ENCODE measurements at places on chromosomes 1 and 21.
A peak's percentile ranks its signal among the peaks of the same experiment; 100 is the strongest.

DNA sequence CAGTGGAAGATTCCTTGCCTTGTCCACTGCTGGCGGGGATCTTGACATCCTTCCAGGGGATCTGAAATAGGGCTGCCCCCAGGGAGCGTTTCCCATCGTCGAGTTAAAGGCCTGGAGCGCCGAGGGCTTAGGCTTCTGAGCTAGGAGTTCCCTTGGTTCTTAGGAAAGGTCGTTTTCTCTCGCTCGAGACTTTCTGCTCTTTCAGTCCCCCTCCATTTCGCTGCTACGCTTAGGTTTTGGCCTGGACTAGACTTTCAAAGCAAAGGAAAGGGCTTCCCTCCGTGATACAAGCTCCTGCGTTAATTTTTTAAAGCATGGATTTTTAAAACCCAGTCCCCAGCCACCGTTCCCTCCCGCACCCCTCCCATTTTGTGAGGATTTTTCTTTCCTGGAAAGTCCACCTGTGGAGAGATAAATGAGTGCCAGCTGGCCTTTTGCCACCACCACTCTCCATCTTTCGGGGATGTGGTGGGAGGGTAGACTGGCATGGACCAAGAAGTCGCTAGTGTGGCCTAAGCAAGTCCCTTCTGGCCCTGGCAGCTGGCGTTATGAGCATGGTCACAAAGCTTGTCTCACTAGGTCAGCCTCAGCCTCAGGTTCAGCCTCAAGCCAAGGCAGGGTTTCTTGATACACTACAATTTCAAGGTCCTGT is 9.2 kb downstream of the NR5A2 start:
- no peak overlapping the region for H3K4me3 ChIP-seq
- DNase-seq, result no peak
- peaks cover 11% of the 10 kb centered on the region for H3K4me1 ChIP-seq
- H3K27me3 ChIP-seq, result peaks cover 23% of the 10 kb centered on the region
- H3K36me3 ChIP-seq, result no peaks in the 10 kb centered on the region

DNA sequence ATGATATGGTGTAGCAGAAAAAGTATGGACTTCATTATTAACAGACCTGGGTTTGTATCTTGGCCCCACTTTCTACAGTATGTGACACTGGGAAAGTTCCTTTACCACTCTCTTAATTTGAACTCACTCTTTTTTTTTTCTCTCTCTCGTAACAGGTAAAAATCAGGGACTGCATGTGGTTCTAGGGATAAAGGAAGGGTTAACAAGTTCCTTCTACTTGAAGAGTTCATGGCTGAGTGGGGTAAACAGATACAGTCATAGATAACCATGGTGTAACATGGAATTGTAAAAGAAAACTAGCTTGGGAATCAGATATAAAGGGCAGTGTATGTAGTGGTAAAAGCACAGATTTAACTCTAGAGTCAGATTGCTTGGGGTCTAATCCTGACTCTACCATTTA is 21.2 kb downstream of the ZYG11B start:
- peaks cover 32% of the 10 kb centered on the region for H3K4me1 ChIP-seq
- H3K4me3 ChIP-seq, result no peak overlapping the region
- no peak for DNase-seq

DNA sequence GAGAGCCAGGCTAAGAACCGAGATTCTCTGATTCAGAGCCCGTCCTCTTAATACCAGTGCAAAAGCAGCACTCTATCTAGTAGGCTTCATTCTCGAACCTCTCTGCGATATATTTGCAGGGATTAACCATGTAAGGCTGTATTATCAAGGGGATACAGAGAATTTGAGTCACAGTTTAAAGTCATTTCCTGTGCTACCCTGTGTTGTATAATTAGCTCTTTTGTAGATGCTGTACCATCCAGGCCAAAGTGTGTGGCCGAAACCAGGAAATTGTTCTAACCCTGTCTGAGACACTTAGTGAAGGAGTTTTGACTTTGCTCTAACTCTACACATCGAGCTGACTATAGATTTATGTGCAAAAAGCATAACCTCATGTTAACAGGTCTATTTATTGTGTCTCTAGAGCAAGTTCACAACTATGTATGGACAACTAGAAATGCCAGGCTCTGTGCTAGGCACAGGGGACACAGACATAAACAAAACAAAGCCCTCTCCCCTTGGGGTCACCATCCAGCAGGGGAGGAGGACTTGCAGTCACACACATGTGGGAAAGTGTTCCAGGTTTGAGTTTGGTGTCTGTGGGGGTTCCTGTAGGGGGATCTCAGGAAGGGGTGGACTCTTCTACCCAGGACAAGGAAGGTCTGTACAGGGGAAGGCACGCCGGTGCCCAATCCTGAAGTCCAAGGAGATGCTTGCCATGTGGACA is 182.2 kb downstream of the DHRS3 start:
- H3K27me3 ChIP-seq, result no peaks in the 10 kb centered on the region
- H3K36me3 ChIP-seq, result peaks cover 29% of the 10 kb centered on the region
- no peak overlapping the region for H3K4me3 ChIP-seq
- H3K4me1 ChIP-seq, result peaks cover 71% of the 10 kb centered on the region
- H3K27ac ChIP-seq, result peak overlapping the region; percentile 99

DNA sequence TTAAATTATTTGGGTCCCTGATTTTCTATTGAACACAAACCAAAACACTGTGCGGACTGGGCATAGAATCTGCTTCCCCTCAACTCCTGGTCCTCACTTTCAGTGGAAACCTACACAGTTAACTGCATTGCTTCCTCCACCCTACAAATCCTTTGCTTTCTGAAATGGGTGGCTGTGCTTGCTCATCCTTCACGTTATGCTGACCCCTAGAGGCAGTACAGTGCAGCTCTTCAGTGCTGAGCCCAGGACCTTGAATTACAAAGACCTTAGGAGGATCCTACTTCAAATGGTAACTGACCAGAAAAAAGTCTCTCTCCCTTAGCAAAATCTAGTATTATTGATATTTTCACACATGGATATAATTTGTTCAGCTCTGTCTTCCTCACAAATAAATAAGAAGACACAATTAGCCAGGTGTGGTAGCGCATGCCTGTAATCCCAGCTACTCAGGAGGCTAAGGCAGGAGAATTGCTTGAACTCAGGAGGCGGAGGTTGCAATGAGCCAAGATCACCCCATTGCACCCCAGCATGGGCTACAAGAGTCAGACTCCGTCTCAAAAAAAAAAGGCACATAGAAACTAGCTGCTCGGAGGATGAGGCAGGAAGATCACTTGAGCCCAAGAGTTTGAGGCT is 63.4 kb upstream of the L1TD1 start:
- peaks cover 18% of the 10 kb centered on the region for H3K36me3 ChIP-seq
- peaks cover 1% of the 10 kb centered on the region for H3K4me1 ChIP-seq
- H3K27me3 ChIP-seq, result no peaks in the 10 kb centered on the region
- no peak overlapping the region for H3K4me3 ChIP-seq
- no peak for DNase-seq

- no peaks in the 10 kb centered on the region for H3K27me3 ChIP-seq
- DNase-seq, result no peak
- peak overlapping the region; percentile 92 for H3K27ac ChIP-seq
- H3K36me3 ChIP-seq, result peaks cover 48% of the 10 kb centered on the region
- peaks cover 14% of the 10 kb centered on the region for H3K4me1 ChIP-seq
- H3K4me3 ChIP-seq, result peak overlapping the region; percentile 83
Observed at GRCh38 chr1:40451238-40451585, 936 bp downstream of the ZFP69B start.

- peaks cover 11% of the 10 kb centered on the region for H3K4me1 ChIP-seq
- H3K27me3 ChIP-seq, result peaks cover 25% of the 10 kb centered on the region
- peaks cover 6% of the 10 kb centered on the region for H3K36me3 ChIP-seq
- no peak overlapping the region for H3K27ac ChIP-seq
Observed at GRCh38 chr1:47839433-47839760, 157.8 kb downstream of the TRABD2B start.

DNA sequence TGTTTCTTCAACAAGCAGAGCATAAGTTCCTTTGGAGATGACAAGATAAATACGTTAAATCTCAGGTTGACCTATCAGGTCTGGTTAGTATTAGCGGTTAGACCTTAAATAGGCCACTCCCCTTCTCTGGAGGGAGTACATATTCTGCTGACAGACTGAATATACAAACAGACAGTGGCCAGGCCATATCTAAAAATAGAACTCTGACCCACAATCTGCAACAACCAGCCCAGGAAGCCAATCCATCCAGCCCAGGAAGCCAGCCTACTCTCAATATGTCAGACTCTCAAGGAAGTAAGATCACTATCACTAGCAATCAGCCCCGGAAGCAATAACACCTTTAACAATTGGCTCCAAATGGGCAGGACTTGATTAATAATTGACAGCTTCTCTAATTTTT is 6.7 kb downstream of the IL20 start:
- H3K4me3 ChIP-seq, result no peak overlapping the region
- H3K27ac ChIP-seq, result no peak overlapping the region

GRCh38 chr21:29261555-29262540 is 36.9 kb upstream of the BACH1 start:
- no peak overlapping the region for H3K27ac ChIP-seq
- DNase-seq, result no peak
- H3K4me1 ChIP-seq, result peaks cover 34% of the 10 kb centered on the region
- H3K36me3 ChIP-seq, result no peaks in the 10 kb centered on the region

DNA sequence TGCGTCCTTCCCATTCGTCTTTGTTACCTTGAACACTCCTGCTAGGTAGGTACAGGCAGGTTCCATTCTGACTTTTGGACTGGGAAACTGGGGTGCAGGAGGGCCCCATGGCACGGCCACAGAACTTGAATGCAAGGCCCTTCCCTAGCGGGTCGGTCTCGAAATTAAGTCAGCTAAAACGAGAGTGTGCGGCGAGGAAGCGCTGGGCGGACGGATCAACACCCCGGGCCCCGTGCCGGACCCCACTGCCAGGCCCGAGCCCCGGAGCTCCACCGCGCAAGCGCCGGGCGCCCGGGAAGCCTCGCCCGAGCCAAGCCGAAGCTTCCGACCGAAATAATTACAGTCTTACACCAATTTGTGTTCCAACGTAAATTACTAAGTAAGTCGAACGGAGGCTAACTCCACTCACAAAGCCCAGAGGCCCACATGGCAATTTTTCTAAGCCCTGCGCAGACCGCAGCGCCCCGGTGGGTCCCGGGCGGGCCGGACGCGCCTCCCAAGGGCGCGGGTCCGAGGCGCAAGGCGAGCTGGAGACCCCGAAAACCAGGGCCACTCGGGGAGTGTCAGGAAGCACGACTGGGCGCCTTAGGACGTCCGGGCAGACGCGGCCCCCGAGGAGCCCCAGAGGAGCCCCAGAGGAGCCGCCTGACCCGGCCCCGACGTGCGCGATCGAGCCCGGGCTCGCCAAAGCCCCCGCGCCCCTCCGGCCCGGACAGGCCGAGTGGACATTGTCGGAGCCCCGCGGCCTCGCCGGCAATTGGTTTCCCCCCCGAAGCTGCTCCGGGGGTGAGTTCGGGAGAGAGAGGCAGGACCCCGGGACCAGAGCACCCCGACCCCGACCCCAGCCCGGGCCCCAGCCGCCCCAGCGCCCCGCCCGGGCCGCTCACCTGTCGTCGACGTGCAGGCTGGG is 624 bp downstream of the RIPK4 start:
- DNase-seq, result no peak
- peak overlapping the region; percentile 80 for H3K4me3 ChIP-seq
- peaks cover 90% of the 10 kb centered on the region for H3K27me3 ChIP-seq

- no peak for DNase-seq
- H3K27ac ChIP-seq, result peak overlapping the region; percentile 99
- peaks cover 10% of the 10 kb centered on the region for H3K36me3 ChIP-seq
- peaks cover 18% of the 10 kb centered on the region for H3K4me1 ChIP-seq
- peak overlapping the region; percentile 98 for H3K4me3 ChIP-seq
- H3K27me3 ChIP-seq, result no peaks in the 10 kb centered on the region
Observed at GRCh38 chr1:150322310-150322709, 977 bp downstream of the PRPF3 start.

GRCh38 chr1:4307468-4307845 is 347.0 kb upstream of the AJAP1 start:
- no peak for DNase-seq
- no peak overlapping the region for H3K27ac ChIP-seq
- H3K4me3 ChIP-seq, result no peak overlapping the region
- no peaks in the 10 kb centered on the region for H3K36me3 ChIP-seq

- DNase-seq, result no peak
- H3K4me1 ChIP-seq, result no peaks in the 10 kb centered on the region
- H3K27me3 ChIP-seq, result peaks cover 23% of the 10 kb centered on the region
- no peak overlapping the region for H3K4me3 ChIP-seq
- no peak overlapping the region for H3K27ac ChIP-seq
- no peaks in the 10 kb centered on the region for H3K36me3 ChIP-seq
Observed at GRCh38 chr1:213744780-213745179, 243.0 kb upstream of the PROX1 start.

DNA sequence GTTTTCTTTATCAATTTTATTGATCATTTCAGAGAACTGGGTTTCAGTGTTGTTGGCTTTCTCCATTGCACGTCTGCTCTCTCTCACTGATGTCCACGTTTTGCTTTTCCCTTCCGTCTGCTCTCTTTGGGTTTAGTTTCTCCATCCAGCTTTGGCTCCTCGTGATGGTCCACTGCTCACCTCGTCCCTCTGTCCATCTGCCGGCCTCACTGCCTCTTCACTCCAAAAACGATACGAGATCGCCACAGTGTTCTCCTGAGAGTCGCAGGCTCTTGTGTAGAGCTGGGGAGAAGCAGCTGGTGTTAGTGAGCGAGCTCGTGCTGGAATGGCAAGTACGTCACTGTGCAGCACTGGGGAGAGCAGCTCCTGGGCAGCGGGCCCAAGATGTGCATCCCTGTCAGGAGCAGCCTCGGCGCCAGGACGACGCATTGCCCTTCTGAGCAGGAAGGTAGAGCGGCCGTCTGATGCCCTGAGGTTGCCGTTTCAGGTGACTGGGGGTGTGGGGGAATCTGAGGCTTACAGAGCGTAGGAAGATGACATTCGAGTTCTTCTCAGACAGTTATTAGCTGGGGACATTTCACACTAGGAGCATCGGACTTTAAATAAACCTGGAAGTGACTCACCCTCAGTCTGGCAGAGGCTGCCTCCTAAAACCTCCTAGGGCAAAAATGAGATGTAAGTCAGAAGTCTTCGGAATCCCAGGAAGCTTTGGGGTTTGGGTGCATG is 31.4 kb upstream of the PCBP3 start:
- no peaks in the 10 kb centered on the region for H3K36me3 ChIP-seq
- H3K27ac ChIP-seq, result no peak overlapping the region
- peaks cover 58% of the 10 kb centered on the region for H3K27me3 ChIP-seq
- peaks cover 1% of the 10 kb centered on the region for H3K4me1 ChIP-seq
- no peak overlapping the region for H3K4me3 ChIP-seq
- DNase-seq, result no peak

GRCh38 chr1:205943245-205943644 is at the start of gene SLC26A9:
Gene SLC26A9, minus strand, starts transcription at chr1:205943456. Its CDS starts 7,636 bp downstream, at chr1:205935820.
- no peak for DNase-seq
- peaks cover 47% of the 10 kb centered on the region for H3K27me3 ChIP-seq
- H3K4me1 ChIP-seq, result peaks cover 2% of the 10 kb centered on the region
- no peaks in the 10 kb centered on the region for H3K36me3 ChIP-seq
- H3K27ac ChIP-seq, result no peak within 1 kb of the TSS

- H3K4me3 ChIP-seq, result no peak overlapping the region
- H3K36me3 ChIP-seq, result peaks cover 38% of the 10 kb centered on the region
- peaks cover 5% of the 10 kb centered on the region for H3K4me1 ChIP-seq
Observed at GRCh38 chr1:36300526-36300925, 5.6 kb upstream of the SH3D21 start.

GRCh38 chr1:161133220-161133740 is 813 bp upstream of the DEDD start:
- H3K36me3 ChIP-seq, result peaks cover 9% of the 10 kb centered on the region
- H3K27ac ChIP-seq, result no peak overlapping the region
- H3K27me3 ChIP-seq, result no peaks in the 10 kb centered on the region
- no peak overlapping the region for H3K4me3 ChIP-seq
- peaks cover 37% of the 10 kb centered on the region for H3K4me1 ChIP-seq

- peaks cover 19% of the 10 kb centered on the region for H3K4me1 ChIP-seq
- H3K27ac ChIP-seq, result no peak overlapping the region
- H3K27me3 ChIP-seq, result peaks cover 90% of the 10 kb centered on the region
- peak overlapping the region; percentile 63 for H3K4me3 ChIP-seq
- no peak for DNase-seq
- H3K36me3 ChIP-seq, result no peaks in the 10 kb centered on the region
Observed at GRCh38 chr1:205456868-205457745, 1.3 kb upstream of the BLACAT1 start.

- H3K4me3 ChIP-seq, result no peak overlapping the region
- H3K27me3 ChIP-seq, result no peaks in the 10 kb centered on the region
- DNase-seq, result no peak
Observed at GRCh38 chr1:74933500-74933899, 200.5 kb downstream of the TYW3 start.

All from mesothelial cell of epicardium (in vitro differentiated cells).